ENCODE measurements at places on chromosomes 6 and 20.

DNA sequence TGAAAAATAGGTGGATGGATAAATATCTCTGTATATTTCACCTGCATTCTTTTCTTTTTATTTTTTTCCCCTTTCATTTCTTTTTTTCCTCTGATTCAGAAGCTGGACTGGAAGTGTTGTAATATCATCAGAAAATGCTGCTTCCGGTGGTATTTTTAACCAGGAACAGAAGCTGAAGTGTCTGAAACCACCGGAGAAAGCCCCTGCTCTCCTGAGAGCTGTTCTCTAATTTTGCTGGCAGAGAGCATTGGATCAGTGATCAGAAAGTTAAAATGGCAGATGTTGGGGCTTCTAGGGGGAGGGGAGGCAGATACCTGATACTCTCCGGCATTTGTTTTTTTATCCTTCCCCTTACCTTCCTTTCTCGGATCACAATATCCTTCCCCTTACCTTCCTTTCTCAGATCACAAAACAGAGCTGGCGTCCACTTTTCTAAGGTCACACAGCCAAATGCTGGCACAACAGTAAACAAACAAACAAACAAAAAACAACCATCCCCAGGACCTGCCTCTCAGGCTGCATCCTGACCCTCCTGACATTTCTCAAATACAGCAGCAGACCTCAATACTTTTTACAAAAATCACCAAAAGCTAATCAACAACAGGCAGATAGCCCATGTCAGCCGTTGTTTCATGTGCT lies 143.2 kb upstream of the ZNF217 start:
- DNase-seq = no peak

GRCh38 chr6:125789167-125789566 lies 1.6 kb upstream of the NCOA7 start:
- DNase-seq = peak; percentile 55

DNA sequence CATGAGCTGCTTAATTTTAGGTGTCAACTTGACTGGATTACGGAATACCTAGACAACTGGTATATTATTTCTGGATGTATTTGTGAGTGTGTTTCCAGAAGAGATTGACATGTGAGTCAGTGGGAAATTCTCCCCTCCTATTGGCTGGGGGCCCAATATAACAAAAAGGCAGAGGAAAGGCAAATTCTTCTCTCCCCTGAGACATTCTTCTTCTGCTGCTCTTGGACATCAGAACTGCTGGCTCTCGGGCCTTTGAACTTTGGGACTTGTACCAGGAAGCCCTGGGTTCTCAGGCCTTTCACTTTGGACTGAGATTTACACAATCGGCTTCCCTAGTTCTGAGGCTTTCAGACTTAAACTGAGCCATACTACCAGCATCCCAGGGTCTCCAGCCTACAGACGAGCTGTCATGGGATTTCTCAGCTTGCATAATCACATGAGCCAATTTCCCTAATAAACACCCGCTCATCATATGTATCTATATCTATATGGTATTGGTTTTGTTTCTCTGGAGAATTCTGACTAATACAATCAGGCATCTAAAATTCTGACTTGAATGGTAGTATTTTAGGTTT lies 7.6 kb upstream of the BTN3A3 start:
- no peak for DNase-seq

DNA sequence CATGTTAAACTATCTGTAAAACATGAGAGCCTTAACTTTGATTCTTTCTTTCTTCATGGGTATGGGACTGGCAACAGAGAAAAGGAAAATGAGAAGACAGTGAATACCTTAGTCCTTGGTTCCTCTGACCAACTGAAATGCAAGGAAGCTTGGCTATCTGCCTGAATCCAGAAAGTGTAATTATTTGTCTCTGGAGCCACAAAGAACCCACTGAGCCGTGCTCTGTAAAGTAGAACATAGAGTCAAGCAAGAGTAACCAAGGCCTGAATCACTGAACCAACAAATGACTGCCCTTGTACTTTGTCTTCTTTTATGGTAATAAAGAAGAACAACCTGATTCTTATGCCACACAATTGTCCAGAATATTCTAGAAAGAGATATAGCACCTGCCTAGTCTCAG lies 27.6 kb downstream of the PKHD1 start:
- no peak for DNase-seq

DNA sequence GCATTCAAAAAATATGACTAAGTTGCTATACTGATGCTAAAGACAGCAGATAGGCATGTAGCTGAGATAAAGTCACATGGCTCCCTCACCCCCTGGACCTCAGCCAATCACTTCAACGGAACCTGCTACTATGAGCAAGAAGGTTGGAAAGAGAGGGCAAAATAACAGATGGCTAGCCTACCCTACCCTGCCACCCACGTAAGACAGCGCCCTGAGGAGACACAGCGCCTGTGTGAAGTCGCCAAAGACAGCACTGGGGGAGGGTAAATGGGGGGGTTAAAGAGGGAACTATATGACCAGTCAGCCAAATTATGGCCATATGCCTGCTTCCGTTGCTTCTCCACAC lies 163.2 kb downstream of the RALGAPA2 start:
- DNase-seq = no peak

DNA sequence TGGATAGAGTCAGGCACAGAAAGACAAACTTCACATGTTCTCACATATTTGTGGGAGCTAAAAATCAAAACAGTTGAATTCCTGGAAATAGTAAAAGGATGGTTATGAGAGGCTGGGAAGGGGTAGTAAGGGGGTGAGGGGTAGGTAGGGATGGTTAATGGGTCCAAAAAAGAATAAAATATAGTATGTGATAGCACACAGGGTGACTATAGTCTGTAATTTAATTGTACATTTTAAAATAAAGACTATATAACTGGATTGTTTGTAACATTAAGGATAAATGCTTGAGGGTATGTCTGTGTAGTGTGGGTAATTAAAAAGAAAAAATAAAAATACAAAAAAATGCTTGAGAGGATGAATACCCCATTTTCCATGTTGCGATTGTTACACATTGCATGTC lies 9.9 kb downstream of the SRSF6 start:
- DNase-seq = no peak

DNA sequence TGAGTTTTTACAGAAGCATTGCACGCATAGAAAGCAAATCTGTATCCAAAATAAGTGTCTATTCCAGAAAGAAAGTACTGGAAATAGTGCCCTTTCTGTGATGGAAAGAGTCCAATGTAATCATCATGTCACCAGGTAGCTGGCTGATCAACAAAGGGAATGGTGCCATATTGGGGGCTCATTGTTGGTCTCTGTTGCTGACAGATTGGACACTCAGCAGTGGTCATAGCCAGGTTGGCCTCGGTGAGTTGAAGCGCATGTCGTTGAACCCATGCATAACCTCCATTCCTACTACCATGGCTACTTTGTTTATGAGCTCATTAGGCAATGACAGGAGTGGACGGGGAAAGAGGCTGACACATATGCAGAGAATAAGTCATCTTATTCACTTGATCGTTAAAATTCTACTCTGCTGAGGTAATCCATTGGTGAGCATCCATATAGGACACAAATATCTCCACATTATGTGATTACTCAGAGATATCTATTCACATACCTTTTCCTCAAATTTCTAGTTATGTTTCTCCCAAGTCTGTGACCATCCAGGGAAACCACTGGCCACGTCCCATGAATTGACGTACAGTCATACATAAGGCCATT lies 560.5 kb downstream of the HAO1 start:
- no peak for DNase-seq

DNA sequence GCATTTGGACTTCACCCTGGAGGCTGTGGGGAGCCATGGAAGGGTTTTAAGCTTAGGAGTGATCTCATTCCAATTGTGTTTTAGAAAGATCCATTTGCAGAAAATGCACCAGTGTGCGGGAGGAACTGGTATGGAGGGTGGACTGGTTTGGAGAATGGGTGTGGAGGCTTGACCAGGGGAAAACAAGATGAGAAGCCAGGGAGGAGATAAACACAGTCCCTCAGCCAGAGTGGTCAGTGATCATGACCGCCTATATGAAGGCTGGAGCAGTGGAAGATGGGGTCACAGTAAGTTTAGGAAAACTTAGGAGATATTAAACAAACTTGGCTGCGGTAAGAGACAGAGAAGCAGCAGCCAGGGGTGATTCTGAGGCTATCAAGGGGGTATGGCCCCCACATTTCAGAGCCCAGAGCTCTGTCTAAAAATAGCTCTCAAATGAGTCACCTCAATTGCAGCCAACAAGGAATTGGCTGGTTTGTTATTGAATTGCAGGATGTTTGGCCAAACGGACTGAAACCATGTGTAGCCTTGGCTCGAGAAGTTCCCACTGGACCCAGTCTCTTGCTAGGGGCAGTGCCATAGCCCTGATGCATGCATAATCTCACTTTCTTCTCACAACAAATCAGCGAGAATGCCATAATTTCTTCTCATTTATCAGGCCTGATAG lies 159.9 kb upstream of the TOP1 start:
- no peak for DNase-seq

- peak; percentile 9 for DNase-seq
These were observed 11.2 kb downstream of the NT5DC1 start for GRCh38 chr6:116111552-116112528.

- peak; percentile 79 for DNase-seq
These were observed at the start of gene DEF6 for GRCh38 chr6:35297601-35298481. TSS of gene DEF6 (plus strand) at chr6:35297818. CDS start at chr6:35297857, 39 bp downstream.

DNA sequence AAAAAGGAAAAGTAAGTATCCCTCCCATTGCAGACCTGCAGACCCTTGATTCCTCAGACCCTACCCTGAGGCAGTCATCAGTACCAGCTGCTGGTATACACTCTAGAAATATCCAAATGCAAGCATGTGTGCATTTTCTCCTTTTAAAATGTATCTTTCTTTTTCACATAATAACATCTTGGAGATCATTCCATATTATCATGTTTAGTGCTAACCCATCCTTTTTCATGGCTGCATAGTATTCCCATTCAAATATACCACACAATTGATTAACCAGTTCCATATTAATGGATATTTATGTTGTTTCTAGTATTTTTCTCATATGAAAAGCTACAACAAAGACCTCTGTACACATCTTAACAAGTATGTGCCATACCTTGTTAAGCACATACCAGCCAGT lies 70.8 kb downstream of the BLOC1S5 start:
- no peak for DNase-seq
